ENCODE measurements at places on chromosomes 2 and 18. TPM values are rescaled to one million over a fixed set of nuclear protein-coding genes. Genes with fewer than 3 reads are reported as not detected.

GRCh38 chr18:74496508-74497323, 553 bp downstream of the CNDP2 start:
- DNase-seq: peak; percentile 79

- no peak for DNase-seq
Observed at GRCh38 chr2:64327129-64327509, 126.8 kb upstream of the LGALSL start.

DNA sequence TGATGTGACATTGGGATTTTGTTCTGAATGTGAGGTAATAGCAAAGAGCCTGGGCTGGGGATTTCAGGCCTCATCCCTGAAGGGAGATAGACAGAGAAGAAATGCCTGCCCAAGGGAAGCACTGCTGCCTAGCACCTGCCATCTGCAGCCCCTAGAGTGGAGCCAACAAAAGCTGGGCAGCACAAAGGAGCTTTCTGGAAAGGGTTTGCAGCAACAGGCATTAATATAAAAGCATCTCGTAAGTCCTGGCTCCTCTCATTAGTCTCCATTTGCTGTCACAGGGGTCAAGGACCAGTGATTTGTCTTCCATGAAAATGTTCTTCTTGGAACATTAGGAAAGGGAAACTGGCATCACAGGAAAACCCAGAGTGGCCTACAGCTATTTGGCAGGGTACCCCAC, 157.2 kb upstream of the SLC14A2 start:
- no peak for DNase-seq

GRCh38 chr2:30974092-30974491, 164.1 kb downstream of the GALNT14 start:
- no peak for DNase-seq

DNA sequence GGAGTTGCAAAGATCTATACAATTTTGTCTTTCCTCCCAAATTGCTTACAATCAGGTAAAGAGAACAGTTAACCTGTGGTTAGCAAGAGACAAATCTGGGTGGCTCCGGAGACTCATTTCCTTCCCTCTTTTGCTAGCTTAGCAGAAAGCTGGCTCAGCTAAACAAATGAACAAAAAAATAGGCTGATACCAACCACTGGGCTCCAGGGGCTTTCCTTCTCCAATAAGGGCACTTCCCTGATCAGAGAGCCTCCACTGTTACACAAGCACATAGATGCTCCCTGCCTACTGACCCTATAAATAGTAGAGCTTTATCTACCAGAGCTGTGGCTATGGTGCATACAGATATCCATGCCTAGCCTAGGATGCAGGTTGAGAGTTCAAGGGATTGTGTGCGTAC, 90.1 kb upstream of the ARL5A start:
- DNase-seq: peak; percentile 59

DNA sequence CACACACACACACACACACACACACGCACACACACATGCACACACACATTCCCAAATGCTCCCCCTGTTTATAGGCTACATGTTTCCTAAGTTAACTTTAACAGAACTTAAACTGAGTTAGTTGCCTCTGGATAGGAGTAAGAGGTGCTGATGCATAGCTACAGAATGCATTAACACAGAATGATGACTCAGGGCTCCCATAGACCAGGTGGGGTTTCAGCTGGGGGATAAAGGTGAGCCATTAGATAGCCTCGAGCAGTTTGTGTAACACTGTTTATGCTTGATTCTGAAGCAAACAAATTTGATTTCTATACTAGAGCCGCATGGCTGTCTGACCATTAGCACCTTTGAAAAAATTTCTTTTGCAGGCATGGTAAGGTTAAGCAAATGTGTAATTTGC, 741.0 kb downstream of the PLCL1 start:
- no peak for DNase-seq

The SCN3A gene
- polyA plus RNA-seq: 0.77 TPM

GRCh38 chr2:204061241-204061640, 124.7 kb downstream of the ICOS start:
- no peak for DNase-seq

The HAAO gene
- 17.9 TPM for polyA plus RNA-seq

The ERMN gene
- polyA plus RNA-seq: 0.08 TPM

DNA sequence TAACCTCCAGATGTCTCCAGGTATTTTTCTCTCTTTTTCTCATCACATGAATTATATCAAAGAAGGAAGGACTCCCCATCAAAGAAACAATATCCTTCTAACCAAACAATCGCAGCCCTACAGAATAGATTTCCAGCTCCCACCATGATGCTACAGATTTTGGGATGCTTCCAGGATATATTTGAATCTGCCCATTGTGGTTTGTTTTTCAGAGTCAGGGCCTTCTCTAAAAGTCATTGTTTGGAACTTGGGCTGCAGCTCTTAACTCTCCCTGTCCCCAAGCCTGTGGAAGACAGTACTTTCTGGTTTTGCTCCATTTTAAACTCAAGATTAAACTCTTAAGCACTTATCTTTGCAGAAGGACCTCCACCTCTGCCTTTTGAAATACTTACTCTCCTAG, 223.2 kb downstream of the PMAIP1 start:
- no peak for DNase-seq

DNA sequence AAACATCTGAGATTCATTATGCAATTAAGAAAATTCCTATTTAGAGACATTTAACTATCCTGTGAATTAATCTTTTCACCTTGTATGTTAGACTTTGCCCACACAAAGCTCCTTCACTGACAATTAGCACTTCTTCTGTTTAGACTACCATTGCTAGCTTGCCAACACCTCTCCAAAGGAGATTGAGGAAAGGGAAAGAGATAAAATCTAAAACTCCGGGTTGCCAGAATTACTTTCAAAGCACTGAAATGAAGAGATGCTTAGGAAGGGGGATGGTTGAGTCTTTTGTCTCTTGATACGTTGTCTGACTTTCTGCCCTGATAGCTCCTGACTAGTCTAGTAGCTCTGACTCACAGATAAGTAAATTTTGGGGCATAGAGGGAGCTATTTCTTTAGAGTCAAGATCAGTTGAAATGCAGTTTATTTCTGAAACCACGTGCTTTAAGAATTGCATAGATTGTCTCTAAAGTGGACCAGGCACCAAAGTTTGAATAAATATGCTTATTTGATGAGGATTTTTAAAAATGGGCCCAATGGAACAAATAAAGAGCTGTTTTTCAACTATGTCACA, 74.1 kb upstream of the DSEL start:
- peak; percentile 27 for DNase-seq

The SPP2 gene
- polyA plus RNA-seq: not detected

The FN1 gene
- 399 TPM for polyA plus RNA-seq

GRCh38 chr2:167183931-167184330, 295.7 kb downstream of the XIRP2 start:
- no peak for DNase-seq

- DNase-seq: no peak
Observed at GRCh38 chr2:188345831-188346458, 54.3 kb downstream of the GULP1 start.

GRCh38 chr18:35933982-35934381, 38.5 kb upstream of the RMP24 start:
- DNase-seq: no peak

DNA sequence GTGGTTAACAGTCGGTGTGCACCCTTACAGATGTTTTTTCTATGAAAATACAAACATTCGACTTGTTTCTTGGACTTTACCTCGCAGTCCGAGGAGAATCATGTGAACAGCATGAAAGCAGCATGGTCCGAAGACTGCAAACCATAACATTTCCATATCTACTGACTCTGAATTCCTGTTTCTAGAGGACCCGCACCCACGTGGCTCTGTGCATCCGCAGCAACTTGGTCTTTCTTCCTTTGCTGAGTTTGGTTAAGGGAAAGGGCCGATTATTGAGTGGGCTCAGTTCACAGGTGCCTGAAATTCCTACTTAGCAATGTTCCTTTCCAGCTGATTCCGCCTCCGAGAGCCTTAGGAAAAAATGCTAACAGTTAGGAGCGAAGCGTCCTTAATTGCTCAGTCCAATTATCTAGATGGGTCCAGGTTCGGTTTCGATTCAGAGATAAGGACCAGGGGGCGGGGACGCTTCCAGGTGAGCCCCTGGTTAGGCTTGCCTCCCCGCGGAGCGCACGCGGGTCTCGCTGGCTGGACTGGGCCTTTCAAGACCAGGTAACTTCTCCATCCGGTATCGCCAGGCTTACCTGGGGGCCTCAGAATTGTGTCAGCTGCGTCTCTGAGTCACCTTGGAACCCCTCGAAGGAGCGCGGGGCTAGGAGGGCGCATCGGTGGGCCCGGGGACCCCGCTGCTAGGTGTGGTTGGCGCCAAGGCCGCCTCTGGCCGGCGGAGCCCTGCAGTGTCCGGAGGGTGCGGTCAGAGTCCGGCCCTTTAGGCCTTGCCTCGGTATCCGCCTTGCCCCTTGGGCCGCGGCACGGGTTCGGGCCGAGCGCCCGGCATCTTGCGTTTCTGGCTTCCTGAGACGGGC, 1.1 kb upstream of the B3GNT2 start:
- DNase-seq: peak; percentile 29

GRCh38 chr2:174428214-174428613, 32.7 kb downstream of the SCRN3 start:
- DNase-seq: no peak

The CXCR1 gene
- polyA plus RNA-seq: 0.06 TPM

DNA sequence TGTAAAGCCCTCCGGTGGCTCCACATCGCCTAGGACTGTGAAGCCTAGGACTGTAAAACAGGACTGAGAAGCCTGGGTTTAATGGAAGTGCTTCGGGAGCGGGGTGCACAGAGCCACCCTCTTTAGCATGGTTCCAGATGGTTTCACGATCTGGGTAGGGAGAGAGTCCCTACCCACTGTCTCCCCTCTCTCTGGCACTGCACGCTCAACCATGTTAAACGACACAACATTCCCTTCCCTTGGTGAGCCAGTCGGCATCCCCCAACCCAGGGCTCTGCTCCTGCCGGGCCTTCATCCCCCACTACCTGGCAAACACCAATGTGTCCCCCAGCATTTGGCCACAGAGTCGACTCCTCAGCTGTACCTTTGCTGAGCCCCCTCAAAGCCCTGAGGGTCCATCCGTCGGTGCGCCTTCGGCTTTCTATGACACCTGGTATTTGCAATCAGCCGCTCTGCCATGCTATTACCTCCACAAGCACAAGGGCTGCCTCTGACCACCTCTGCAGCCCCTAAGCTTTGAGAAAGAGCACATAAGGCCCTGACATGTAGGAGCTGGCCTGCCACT, 1.1 kb downstream of the COPS9 start:
- no peak for DNase-seq

- DNase-seq: no peak
Observed at GRCh38 chr18:25038261-25038660, 313.7 kb downstream of the ZNF521 start.

The DSG3 gene
- 5.7 TPM for polyA plus RNA-seq

The NEURL3 gene
- polyA plus RNA-seq: 0.12 TPM

DNA sequence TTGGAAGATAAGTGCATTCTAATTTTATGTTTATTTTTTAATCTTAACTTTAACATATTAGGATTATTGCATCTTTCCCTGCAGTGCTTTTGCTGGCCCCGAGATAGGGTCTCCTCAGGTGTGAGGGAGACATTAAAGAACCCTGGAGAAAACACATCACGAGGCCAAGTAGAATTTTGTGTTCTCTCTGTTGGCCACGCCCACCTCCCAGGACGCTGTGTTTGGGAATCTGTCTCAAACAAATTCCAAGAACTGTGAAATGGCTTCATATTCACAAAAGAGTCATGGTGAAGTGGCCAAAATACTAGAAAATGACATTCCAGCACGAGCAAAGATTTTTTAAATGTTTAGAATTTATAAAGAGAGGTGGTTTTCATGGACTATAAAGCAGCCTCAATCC, 27.3 kb downstream of the RNF144A start:
- DNase-seq: no peak

- no peak for DNase-seq
Observed at GRCh38 chr2:204705243-204705932, 160.1 kb downstream of the PARD3B start.

GRCh38 chr18:23609390-23610023, 23.2 kb upstream of the NPC1 start:
- no peak for DNase-seq

GRCh38 chr18:23842305-23842704, 153.1 kb downstream of the LAMA3 start:
- no peak for DNase-seq

DNA sequence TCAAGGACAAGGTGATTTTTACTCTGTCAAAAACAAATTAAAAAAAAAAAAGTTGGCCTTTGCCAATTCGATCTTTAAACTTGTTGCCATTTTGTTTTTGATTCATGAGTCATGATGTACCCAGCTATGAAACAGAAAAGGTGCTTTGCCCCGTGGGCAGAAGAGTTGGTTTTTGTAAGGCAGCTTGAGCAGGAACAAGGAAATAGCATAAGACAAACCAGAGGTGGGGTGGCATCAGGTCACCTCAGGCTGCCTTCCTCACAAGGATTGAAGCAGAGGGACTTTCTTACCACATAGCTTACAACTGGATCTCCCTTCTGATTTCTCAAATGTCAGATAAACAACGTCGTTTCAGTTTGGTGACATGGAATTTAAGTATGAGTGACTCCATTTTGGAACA, 123.8 kb downstream of the ARL4C start:
- DNase-seq: no peak

DNA sequence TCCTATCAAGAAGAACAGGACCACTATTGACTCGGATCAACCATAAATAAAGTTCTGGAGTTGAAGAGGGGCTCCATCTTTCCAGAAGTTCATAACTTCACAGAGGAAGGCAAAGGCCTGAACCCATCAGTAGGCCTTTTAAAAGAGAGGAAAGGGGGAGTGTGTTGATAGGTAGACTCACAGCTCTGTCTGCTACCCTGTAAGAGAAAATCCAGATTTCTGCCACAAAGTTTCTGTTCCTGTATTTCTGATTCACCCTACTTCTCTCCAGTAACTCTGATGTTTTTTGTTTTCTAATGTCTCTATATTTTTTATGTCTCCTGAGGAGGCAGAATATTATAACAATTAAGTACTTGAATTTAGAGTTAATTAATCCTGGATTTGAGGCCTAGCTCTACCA, 564.0 kb downstream of the TNS1 start:
- DNase-seq: no peak

The NDUFAF7 gene
- polyA plus RNA-seq: 14.1 TPM

- no peak for DNase-seq
Observed at GRCh38 chr2:201496785-201497184, 45.2 kb downstream of the STRADB start.
